Activated CD8-positive, alpha-beta memory T cell treated with anti-CD3 and anti-CD28 coated beads, Interleukin-2, amount 10 ng/mL, durations not matched to agents 7 days and 5 days (primary cell): ENCODE measurements at places on chromosomes 11 and 22. TPM values are rescaled to one million over a fixed set of nuclear protein-coding genes. Genes with fewer than 3 reads are reported as not detected.

GRCh38 chr11:36507824-36508489 is 2.1 kb downstream of the TRAF6 start:
- H3K27me3 ChIP-seq = no peaks in the 10 kb centered on the region
- H3K27ac ChIP-seq = peak overlapping the region; percentile 36
- H3K36me3 ChIP-seq = peaks cover 2% of the 10 kb centered on the region
- no peak for DNase-seq
- peaks cover 22% of the 10 kb centered on the region for H3K4me1 ChIP-seq
- peak overlapping the region; percentile 93 for H3K4me3 ChIP-seq

DNA sequence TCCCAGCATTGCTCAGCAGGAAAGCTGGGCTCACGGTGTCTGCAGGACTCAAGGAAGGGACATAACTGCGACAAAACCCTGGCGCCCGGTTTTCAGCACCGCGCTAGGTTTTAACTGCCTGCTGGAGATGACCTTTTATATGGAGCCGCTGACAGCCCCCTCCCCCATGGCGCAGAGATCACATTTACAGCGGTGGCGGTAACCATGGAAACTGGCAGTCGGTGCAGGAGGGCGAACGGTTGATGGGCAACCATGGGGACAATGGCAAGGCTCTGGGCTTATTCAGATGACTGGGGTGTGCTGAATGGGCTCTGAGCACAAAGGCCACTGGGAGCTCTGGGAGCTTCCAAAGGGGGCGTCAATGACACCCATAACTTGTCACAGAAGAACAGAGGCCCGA is 37.2 kb downstream of the CELSR1 start:
- no peak overlapping the region for H3K4me3 ChIP-seq
- DNase-seq = no peak
- peaks cover 8% of the 10 kb centered on the region for H3K4me1 ChIP-seq
- no peaks in the 10 kb centered on the region for H3K36me3 ChIP-seq
- H3K27me3 ChIP-seq = peaks cover 39% of the 10 kb centered on the region
- no peak overlapping the region for H3K27ac ChIP-seq

DNA sequence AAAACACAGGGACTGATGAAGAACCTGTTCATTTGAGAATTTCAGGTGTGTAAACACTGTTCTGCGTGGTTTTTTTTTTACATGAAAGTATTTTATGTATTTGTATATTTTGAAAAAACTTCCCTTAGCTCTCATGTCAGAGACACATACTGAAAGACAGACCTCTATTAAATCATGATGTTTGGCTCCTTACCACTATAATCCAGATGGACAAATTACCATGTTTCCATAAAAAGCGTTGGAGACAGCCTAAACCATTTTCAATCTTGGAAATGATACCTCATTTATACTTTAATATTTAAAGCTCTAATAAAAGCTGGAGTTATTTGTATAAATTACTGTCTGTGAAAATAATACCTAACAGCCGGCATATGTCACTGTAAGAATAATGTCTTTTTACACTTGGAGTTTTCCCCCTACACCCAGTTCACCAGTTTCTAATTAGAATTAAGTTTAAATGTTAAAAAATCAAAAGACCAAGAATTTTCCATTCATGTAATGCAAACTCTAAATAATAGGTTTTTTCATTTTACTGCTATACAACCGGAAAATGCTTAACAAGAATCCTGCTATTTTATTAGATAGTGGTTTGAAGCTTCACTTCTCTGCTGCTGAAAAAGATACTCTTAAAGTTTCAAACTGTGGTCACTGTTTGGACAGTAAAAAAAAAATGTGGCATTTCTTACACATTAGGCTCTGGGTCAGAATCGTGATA is 30.8 kb downstream of the APLP2 start:
- no peak for DNase-seq
- H3K27me3 ChIP-seq = no peaks in the 10 kb centered on the region
- H3K4me3 ChIP-seq = no peak overlapping the region
- no peaks in the 10 kb centered on the region for H3K36me3 ChIP-seq
- no peaks in the 10 kb centered on the region for H3K4me1 ChIP-seq

DNA sequence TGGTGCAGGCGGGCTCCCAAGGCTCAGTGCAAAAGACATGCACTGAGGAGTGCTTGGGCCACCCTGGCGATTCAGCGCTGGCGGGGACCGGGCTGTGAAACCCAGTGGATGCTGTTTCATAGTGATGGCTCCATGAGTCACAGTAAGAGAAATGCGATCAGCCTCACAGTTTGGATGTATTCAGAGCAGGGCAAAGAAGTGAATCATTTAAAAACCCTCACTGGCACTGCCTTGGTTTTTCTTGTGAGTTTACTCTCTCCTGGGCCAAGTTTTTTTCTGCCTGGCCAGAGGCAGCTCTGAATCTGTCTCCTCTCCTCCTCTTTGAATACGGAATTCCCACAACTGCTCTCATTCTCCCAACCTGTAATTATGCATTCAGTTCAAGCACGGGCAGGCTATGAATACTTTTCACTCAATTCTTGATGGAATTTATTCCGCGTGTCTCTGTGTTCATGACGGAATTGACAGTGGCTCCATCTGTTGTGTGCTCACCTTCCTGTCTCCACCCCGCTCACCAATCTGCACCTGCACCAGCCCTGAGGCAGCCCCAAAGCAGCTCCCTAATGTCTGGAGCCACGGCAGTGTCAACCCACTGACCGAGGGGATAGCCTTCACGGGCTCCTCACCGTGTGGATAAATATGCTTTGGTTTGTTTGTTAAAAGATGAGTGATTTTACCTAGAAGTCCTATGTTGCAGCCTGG is 14.9 kb downstream of the ADAMTS8 start:
- DNase-seq = no peak
- no peak overlapping the region for H3K4me3 ChIP-seq
- no peak overlapping the region for H3K27ac ChIP-seq
- H3K4me1 ChIP-seq = no peaks in the 10 kb centered on the region
- H3K36me3 ChIP-seq = no peaks in the 10 kb centered on the region

GRCh38 chr22:49282596-49282995 is 545.1 kb downstream of the BRD1 start:
- H3K4me1 ChIP-seq = no peaks in the 10 kb centered on the region
- H3K27me3 ChIP-seq = no peaks in the 10 kb centered on the region
- H3K4me3 ChIP-seq = no peak overlapping the region

GRCh38 chr22:48459859-48460823 is 1367.5 kb downstream of the BRD1 start:
- H3K4me1 ChIP-seq = no peaks in the 10 kb centered on the region
- H3K36me3 ChIP-seq = no peaks in the 10 kb centered on the region
- H3K4me3 ChIP-seq = no peak overlapping the region

Gene PGA5
- total RNA-seq = not detected

Gene MYBPC3
- total RNA-seq = not detected

DNA sequence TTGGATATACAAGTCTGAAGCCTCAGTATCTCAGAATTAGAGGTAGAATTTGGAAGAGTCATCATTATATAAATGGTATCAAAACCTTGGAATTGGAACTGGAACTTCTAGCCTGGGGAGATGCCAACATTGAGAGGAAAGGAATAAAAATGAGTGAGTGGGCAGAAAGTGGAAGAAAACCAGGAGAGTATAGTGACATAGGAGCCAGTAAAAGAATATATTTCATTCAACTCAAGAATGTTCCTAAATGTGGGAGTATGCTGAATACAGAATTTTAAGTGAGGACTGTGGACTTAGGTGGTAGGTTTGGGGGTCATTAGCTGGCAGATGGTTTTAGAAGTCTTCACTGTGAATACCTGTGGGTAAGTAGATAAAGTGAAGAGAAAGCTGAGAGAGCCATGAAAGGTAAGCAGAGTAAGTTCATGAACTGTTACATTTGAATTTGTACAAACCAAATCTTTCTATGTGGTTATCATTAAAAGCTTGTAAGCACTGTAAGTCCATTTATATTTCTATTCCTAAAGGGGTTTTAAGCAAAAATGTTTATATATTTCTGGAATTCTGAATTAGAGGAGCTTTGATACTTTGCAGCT is 60.2 kb downstream of the PDHX start:
- peaks cover 7% of the 10 kb centered on the region for H3K4me1 ChIP-seq
- no peak overlapping the region for H3K4me3 ChIP-seq
- no peak overlapping the region for H3K27ac ChIP-seq
- no peak for DNase-seq

DNA sequence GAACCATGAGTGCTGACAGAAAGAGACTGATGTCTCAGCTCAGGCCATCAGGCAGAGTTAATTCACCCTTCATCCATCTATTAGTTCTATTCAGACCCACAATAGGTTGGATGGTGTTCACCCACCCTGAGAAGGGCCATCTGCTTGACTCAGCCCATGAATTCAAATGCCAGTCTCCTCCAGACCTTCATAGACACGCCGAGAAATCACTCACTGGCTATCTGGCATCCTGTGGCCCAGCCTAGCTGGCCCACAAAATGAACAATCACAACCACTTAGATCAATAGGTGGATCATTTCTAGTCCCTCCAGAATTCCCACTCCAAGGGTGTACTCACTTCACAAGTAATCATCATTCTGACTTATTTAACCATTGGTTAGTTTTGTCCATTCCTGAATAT is 58.2 kb downstream of the MYEOV start:
- H3K36me3 ChIP-seq = no peaks in the 10 kb centered on the region
- H3K4me1 ChIP-seq = peaks cover 4% of the 10 kb centered on the region
- peaks cover 5% of the 10 kb centered on the region for H3K27me3 ChIP-seq

Gene OR51B5
- not detected for total RNA-seq
